Ovary (tissue), 10 donors: ENCODE measurements at places on chromosomes 16 and 17. TPM values are rescaled to one million over a fixed set of nuclear protein-coding genes. Genes with fewer than 3 reads are reported as not detected.

GRCh38 chr17:47708864-47709541 is 15.0 kb downstream of the TBKBP1 start:
- DNase-seq, result peak; percentile 75
- H3K4me1 ChIP-seq, result peaks cover 2% of the 10 kb centered on the region
- no peaks in the 10 kb centered on the region for H3K27me3 ChIP-seq
- no peak overlapping the region for H3K27ac ChIP-seq

GRCh38 chr17:81470944-81471817 is 41.4 kb downstream of the ACTG1 start:
- no peak overlapping the region for H3K27ac ChIP-seq
- peaks cover 7% of the 10 kb centered on the region for H3K4me1 ChIP-seq

DNA sequence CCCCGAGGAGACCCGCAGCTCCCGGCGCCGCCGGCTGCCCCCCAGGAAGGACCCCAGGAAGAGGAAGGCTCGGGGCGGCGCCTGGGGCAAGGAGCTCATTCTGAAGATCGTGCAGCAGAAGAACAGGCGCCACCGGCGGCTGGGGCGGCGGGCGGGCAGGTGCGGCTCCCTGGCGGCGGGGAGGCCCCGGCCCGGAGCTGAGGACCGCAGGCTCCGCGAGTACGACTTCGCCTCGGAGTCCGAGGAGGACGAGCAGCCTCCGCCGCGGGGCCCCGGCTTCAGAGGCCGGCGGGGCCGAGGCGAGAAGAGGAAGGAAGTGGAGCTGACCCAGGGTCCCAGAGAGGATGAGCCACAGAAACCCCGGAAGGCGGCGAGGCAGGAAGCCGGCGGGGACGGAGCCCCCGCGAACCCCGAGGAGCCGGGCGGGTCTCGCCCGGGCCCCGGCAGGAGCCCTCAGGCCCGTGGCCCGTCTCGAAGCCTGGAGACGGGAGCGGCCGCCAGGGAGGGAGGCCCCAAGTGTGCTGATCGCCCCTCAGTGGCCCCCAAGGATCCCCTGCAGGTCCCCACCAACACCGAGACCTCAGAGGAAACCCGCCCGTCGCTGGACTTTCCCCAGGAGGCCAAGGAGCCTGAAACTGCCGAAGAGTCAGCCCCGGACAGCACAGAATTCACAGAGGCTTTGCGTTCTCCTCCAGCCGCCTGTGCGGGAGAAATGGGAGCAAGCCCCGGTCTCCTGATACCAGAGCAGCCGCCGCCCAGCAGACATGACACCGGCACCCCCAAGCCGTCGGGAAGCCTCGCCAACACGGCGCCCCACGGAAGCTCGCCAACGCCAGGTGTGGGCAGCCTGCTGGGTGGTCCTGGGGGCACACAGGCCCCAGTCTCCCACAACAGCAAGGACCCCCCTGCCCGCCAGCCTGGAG is 22.3 kb upstream of the ZFPM1 start:
- no peaks in the 10 kb centered on the region for H3K4me1 ChIP-seq
- no peak overlapping the region for H3K27ac ChIP-seq
- H3K27me3 ChIP-seq, result no peaks in the 10 kb centered on the region
- peak overlapping the region; percentile 1 for H3K4me3 ChIP-seq

DNA sequence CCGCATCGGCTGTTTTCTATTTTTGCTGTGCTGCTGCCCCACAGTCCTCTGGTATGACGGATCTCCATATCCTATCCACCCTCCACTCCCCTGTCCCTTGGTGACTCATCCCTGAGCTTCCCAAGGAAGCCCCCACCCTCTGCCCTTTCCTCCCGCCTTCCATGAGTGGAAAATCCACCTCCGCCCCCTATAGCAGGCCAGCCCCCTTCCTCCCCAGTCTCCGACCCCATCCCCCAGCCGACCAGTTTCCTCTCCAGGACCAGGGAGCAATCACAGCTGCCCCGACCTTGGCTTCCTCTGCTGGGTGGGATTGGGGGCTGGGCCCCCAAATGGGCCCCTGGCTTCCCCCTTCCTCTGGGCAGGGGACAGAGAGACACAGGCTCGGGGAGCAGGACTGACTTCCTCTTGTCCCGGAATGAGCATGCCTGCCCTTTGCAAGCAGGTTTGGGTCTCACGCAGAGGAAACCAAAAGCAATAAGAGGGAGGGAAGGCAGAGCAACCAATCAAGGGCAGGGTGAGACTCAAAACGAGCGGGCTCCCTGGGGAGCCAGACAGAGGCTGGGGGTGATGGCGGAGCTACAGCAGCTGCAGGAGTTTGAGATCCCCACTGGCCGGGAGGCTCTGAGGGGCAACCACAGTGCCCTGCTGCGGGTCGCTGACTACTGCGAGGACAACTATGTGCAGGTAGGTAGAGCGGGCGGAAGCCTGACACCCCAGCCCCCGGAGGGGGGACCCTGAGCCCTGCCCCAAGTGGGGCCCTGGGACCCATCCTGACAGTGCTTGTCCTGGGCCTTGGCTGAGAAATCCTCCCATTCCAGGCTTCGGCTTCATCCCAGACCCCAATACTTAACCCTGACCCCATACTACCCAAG is at the start of the genes ABI3 and GNGT2:
TSS of gene ABI3 (plus strand) at position 550 of the 872 bp plus-strand sequence. CDS start at position 568, 18 bp downstream.
TSS of gene GNGT2 (minus strand) at position 417 of the 872 bp plus-strand sequence. CDS start 3,152 bp downstream, outside the sequence.
- peaks cover 5% of the 10 kb centered on the region for H3K4me1 ChIP-seq
- peak within 1 kb of the TSS; percentile 32 for H3K27ac ChIP-seq
- no peaks in the 10 kb centered on the region for H3K36me3 ChIP-seq
- no peaks in the 10 kb centered on the region for H3K27me3 ChIP-seq

DNA sequence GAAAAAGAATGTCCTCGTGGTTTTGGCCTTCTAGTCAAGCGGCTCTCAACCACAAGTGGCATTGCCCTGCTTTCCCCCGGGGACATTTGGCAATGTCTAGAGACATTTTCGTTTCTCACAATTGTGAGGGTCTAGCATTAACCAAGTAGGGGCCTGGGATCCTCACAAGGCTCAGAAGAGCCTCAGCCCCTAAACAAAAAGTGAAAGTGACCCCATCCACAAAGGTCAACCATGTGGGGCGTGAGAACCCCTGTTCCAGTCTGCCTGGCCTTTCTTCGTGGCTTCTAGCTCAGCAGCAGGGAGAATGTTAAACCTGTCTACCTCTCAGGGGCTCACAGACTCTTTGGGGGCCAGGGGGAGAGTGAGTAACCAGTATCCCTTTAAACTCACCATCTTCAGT is 4.8 kb upstream of the RPL38 start:
- H3K27ac ChIP-seq, result no peak overlapping the region
- no peak for DNase-seq
- H3K4me1 ChIP-seq, result no peaks in the 10 kb centered on the region
- no peak overlapping the region for H3K4me3 ChIP-seq

Gene IRX6
- polyA plus RNA-seq, result 0.07 TPM

Gene TNFRSF13B
- polyA plus RNA-seq, result 0.53 TPM

Gene LLGL2
- 0.20 TPM for polyA plus RNA-seq
